GM23248 (cell line): ENCODE measurements at places on chromosomes 13 and 19.
A peak's percentile ranks its signal among the peaks of the same experiment; 100 is the strongest.

DNA sequence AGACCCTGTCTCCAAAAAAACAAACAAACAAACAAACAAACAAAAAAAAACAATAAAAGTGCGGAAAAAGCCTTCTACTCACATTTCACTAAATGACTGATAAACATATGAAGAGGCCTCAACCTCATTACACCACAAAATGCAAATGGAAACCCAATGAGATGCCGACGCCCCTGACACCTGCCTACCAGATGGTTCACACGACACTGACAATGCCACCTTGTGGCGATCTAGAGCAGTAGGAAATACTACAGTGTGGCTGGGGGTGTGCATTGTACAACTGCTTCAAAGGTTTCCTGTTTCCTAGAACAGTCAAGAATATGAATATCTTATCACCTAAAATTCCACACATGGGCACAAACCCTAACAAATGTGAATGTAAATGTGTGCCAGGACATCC lies 14.0 kb downstream of the SCGB2B2 start:
- peak; percentile 53 for DNase-seq

DNA sequence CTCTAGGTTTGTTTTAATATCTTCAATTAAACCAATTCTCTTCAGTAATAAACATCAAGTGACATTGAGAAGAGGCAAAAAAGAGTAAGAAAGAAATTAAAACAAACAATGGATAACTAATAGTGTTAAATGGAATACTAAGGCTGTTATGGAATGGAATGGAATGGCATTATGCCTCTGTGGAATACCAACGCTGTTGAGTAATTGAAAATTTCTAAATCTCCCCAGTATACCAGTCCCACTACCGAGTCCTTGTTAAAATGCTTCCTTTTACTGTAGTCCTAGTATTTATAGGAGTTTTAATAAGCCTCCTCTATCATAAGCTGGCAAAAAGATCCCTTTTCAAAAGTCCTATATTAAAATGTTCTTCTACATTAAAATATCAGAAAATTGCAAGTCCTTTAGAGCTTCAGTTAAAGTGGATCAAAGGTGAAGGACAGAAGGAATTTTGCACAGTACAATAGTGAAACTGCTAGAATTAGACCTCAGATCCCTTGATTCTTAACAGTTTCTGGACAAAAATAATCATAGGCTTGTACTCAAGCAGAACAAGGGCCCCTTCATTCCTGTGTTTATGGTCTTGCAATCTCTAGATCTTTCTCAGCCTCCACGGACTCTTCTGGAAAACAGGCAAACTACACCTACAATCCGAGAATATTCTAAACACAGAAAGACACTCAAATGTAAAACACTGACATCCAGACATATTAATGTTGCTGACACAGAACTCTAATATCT lies 128.2 kb downstream of the PCDH9 start:
- DNase-seq = no peak

- DNase-seq = peak; percentile 70
These were observed 576 bp downstream of the DOT1L start for GRCh38 chr19:2164020-2164998.

DNA sequence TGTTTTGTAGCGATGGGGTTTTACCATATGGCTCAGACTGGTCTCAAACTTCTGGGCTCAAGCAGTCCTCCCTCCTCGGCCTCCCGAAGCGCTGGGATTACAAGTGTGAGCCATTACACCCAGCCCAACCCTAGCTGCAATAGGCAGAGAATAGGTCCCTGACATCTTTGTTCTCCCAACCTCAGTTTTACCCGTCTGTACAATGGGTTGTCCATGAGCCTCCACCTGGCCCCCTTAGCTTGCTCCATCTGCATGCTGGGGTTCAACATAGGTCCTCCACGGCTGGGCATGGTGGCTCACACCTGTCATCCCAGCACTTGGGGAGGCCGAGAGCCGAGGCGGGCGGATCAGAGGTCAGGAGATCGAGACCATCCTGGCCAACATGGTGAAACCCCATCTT lies 14.4 kb downstream of the NFIC start:
- DNase-seq = no peak

DNA sequence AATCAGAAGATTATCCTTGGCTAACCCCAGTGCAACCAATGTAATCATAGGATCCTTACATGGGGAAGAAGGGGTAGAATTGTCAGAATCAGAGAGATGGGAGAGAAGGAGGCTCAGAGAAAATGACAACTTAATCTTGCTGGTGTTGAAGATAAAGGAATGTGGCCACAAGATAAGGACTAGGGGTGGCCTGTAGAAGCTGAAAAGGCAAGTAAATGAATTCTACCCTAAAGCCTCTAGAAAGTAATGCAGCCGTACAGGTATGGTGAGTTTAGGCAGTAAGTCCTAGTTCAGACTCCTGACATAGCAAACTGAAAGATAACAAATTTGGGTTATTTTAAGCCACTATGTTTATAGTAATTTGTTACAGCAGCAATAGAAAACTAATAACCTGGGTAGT lies 718.5 kb downstream of the SLITRK6 start:
- DNase-seq = no peak

GRCh38 chr19:5081443-5082161 lies 112.7 kb downstream of the KDM4B start:
- DNase-seq = peak; percentile 37

DNA sequence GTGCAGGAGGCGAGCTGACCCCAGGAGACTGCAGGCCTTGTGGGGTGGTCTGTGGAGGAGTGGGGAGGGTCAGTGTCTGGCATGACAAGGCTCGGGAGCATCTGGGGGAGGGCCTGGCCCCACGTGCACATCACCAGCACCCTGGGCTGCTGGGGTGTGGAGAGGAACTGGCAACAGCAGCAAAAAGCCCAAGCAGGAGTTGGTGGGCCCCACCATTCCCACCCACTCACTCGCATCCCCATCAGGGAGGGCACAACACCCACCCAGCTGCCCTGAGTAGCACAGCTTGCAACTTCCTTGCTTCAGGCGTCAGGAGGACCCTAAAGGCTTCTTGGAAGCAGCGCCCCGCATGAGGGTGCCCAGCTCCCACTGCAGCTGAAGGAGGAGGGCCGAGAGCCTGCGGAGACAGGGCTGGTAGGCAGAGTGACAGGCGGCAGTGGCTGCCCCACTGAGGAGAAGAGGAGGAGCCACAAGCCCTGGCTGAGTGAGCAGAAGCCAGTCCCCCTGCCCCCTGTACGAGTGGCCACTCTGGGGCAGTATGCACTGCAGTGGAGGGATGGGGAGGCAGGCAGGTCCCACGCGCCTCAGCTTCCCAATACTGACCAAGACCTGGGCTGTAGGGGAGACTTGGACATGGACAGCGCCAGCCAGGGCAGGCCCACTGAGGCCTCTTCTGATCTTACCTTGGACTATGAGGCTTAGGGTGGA lies 26.5 kb downstream of the ELL start:
- DNase-seq = no peak

DNA sequence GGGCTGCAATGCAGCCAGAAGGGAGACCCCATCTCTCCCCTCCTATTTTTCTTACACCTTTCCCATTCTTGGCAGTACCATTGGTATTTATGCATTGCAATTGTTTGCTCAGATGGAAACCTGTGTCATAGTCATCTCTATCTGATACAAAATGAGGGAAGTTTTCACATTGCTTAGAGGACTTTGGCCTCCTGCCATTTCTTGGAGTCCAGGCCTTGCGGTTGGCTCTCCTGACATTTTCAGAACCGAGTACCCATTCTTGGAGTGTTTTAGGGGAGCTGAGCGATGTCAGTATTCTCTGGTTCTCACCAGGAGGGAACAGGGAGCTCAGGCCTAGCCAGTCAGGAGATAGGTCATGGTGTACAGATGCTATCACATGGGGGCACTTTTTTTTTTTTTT lies 1.5 kb downstream of the SIN3B start:
- peak; percentile 35 for DNase-seq

DNA sequence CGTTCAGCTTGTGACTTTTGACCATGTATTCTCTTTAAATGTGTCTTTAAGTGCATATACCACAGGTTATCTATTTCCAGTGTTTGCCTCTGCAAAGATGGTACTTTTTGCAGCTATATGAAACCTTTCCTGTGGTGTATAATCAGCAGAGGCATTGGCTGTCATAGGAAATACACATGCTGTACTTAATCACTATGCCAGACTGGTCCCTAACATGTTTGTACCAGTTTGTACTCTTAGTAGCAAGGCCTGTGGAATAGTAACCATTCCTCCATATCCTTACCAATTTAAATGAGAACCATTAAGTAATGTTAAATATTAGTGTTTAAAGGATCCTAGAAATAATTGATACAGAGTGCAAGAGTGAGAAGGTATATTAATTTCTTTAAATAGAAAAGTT lies 69.8 kb downstream of the CDK8 start:
- DNase-seq = no peak

DNA sequence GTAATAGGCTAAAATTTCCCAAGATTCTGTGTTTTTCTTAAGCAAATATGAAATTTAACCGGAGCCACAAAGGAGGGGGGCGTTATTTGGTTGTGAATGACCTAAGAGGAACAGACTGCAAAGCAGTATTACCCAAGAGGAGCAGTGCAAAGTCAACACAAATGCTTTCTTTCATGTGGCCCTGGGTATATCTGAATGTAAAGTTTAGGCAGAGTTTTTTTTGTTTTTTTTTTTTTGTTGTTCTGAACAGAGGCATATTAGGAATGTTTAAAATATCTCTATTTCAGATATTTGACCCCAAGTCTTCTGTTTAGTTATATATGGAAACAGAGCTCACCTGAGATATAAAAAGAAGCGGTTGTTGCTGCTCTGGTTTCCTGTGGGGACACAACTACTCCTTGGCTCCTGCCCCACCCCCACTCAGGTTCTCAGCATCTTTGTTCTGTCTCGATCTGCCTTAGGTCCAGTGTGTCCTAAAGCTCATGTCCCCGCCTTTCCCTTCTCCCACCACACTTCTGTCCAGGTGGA lies 220.7 kb downstream of the RFC3 start:
- DNase-seq = no peak

- peak; percentile 64 for DNase-seq
These were observed 38.1 kb downstream of the RUBCNL start for GRCh38 chr13:46348961-46349360.

DNA sequence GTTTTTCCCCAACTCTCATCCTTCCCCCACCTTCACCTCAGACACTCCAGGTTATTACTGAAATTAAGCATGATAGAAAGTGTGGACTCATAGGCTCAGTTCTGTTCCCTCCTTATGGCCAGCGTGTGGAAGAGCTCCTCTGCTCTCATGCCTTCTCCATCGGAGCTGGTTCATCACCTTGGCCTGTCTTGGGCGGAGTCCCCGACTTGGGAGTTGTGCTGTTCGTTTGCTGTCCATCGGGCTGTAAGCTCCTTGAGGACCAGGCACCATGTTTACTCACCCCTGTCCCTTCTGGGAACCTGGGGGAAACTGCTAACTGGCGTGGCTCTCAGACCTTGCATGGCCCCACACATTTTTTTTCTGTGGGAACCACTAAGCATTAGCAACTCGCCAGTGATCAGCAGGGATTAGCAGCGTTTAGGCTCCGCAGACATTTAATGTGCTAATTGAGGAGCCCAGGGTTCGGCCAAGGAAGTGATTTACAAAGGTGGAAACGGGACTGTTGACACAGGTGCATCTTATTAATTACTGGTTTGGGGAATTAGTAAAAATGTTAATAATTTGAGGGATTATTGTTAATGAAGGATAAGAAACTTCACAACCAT lies 123.8 kb downstream of the TM9SF2 start:
- no peak for DNase-seq
